ENCODE measurements at places on chromosomes 2 and 18.

DNA sequence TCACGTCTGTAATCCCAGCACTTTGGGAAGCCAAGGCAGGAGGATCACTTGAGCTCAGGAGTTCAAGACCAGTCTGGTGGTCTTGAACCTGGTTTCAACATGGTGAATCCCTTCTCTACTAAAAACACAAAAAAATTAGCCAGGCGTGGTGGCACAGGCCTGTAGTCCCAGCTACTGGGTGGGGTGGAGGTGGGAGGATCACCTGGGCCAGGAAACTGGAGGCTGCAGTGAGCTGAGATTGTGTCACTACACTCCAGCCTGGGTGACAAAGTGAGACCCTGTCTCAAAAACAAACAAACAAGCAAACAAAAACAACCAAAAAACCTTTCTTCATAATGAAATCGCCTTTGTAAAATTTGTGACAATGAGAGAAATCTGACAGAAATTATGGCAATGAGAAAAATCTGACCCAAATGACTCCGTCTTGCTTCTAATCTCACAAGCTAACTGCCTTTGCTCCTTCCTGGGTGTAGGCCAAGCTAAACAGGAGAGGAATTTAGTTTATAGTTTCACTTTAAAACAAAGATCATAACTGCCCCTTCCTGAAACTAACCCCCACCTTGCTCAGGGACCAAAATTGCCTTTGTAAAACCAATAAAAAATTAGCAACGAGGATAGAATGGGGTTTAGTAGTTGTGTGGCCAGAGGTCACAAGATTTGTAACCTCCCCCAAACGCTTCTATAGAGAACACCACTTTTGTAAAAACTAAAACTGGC, 60.7 kb upstream of the KIF5C start:
- DNase-seq: peak; percentile 18

GRCh38 chr2:150167711-150168110, 319.8 kb downstream of the RND3 start:
- DNase-seq: peak; percentile 42

DNA sequence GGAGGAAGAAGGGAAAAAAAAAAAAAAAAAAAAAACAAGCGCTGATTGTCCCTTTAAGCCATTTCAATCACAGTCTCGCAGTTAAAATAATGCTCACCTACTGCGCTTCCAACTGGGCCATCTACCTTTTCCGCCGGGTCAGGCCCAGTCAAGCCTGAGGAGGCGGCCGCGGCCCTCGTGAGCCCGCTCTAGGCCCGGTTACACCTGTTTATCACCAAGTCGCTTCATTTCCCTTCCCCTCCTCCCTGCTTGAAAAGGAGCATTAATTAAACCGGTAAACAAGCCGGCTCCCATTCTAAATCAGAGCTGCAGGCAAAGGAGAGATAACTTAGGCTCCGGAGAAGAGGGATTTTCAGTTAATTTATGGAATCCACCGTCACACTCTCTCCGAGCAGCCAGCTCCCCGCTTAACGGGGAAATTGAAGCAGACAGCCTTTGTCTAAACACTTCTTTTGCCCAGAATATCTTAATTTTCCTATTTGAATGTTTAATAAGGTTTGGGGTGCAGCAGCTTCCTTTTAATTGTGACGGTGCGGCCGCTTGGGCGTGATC, 140.1 kb upstream of the SIX3 start:
- DNase-seq: no peak

DNA sequence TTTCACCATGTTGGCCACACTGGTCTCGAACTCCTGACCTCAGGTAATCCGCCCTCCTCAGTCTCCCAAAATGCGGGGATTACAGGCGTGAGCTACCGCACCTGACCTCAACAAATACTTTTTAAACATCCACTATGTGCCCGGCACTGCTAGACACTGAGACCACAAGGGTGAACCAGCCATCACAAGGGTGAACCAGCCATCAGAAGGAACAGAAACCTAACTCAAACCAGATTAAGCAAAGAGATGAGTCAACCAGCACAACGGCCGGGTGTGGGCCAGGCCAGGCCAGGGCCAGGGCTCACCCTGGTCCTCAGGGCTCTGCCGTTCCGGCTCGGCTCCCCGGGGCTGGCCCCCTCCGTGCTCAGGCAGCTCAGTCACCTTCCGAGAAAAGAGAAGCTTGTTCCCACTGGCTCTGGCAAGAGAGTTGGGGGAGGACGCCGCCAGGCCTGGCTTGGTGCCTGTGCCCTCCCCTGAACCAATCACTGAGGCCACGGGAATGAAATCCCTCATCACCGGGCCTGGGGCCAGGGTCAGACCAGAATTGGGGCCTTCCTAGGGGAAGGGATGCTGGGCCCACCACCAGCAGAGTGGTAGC, 4.4 kb downstream of the TEX44 start:
- peak; percentile 43 for DNase-seq

GRCh38 chr2:879540-879939, 71.1 kb upstream of the SNTG2 start:
- DNase-seq: no peak

- DNase-seq: no peak
Observed at GRCh38 chr2:85145116-85145820, 12.1 kb downstream of the TCF7L1 start.

DNA sequence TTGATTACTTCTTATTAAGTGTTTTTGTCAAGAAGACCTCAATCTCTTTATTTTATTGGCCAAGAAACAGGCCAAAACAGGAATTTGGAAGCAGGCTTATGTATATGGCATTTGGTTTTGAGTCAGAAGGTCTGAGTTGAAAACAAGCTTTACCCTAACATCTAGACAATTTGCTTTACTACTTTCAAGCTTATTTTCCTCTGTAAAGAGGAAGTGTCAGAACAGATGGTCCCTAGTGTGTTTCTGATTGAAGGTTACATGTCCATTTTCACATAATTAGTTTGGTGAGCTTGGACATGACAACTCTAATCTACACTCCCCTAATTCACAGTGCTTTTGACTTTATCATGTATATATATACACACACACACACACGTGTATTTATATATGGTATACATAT, 19.8 kb upstream of the MAP4K4 start:
- no peak for DNase-seq

DNA sequence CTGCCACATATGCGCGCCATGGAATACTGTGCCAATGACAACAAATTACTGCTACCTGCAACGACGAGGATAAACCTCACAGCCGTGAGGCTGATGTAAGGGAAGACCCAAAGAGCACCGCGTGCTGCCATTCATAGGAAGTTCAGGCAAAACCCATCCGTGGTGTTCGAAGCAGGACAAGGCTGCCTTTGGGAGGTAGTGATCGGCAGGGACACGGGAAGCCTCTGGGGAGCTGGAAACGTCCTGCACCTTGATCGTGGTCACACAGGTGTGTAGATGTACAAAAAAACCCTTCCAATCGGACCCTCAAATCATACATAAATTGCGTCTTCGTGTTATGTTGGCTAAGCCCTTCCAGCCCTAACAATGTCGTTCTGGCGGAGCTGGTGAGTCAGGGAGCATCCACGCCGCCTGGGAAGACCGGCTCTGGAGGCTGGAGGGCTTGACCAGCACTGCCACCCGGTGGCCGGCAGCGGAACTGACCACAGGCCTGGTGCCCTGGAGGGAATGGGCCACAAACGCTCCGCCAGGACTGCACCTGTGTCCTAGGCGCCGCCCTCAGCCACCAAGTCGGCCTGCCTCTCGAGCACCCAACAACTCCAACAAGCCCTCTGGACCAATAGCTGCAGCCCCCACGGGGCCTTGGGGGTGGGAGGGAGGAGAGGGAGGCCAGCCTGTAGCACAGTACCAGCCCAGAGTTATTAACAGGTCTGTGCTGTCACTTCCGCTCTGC, 4.1 kb upstream of the NEURL3 start:
- DNase-seq: peak; percentile 93

DNA sequence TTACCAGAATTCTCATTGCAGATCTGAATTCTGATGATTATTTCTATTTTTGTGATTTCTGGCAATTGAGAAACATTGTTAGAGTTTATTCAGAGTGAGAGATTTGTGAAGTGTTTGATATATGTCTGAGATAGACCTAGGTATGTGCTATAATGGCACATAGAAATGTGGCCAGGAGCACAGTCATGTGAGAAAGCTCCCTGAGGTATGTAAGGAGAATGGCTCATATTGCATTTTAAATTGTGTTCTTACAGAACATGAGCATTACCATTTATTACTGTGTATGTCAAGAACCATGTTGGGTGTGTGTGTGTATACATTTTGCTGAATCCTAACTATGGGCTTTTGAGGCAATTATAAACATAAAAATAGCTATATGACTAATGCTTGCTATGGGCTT, 101.2 kb downstream of the RAPGEF4 start:
- no peak for DNase-seq

DNA sequence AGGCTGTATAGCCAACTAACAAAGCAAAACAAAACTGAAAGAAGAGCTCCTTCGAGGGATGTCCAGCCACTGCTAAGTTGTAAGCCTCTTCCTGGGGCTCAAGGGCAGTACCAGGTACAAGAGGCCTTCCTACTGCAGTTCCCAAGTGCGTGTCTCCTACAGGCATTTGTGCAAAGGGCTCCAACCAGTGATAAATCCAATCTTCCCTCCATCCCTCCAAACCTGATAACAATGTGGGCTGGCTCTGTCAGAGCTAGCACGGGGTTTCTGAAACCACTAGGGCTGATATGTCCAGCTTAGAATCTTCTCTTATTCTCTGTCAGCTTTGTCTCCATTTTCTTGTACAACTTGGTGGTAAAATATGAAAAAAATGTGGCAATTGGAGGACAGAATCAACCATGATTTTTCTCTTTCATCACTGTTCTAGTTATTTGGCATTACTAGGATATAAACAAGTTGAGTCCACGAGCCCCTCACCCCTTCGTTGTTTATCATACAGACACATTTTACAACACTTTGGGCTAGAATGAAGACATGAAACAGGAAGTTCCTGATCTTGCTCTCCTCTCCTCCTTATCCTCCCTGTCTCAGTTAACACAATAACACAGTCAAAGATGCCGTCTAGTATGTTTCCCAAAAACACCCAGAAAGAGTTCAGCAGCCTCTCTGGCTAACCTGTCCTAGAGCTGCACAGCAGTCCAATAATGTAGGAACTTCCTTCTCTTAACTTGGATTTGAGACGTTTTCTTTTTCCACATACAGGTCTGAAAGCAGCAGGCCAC, 35.4 kb upstream of the WIPF1 start:
- DNase-seq: no peak

DNA sequence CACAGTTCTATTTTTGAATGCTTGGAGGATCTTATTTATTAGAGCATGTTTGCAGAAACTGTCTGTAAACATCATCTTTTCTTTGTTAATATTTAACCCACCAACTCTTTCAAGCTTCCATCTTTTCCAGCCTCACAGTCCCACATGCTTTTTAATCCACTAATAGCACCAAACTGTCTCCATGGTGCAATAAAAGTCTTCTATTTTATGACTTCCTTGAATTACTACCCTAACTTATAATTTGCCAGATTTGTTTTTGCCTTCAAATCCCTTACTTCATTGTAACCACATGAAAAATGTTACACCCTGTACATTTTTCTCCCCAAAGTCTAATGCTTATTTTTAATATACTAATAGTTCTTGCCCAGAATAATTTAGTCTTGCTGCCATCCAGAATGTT, 792.6 kb downstream of the PLCL1 start:
- no peak for DNase-seq

GRCh38 chr2:138475277-138475776, 26.2 kb upstream of the SPOPL start:
- no peak for DNase-seq

GRCh38 chr2:140178234-140178633, 1398.0 kb upstream of the NXPH2 start:
- DNase-seq: no peak
